ENCODE measurements at places on chromosomes 1 and 21. TPM values are rescaled to one million over a fixed set of nuclear protein-coding genes. Genes with fewer than 3 reads are reported as not detected.

Gene NTMT2
- not detected for polyA plus RNA-seq

Gene TIPRL
- polyA plus RNA-seq = 38.0 TPM

Gene SLC44A5
- polyA plus RNA-seq = 0.53 TPM

Gene PSRC1
- polyA plus RNA-seq = 0.59 TPM

Gene LRRIQ3
- polyA plus RNA-seq = 1.3 TPM

Gene INSRR
- polyA plus RNA-seq = not detected

Gene WNT3A
- polyA plus RNA-seq = not detected

Gene CDK18
- 0.43 TPM for polyA plus RNA-seq

Gene RIPK4
- polyA plus RNA-seq = not detected

Gene TSPAN2
- polyA plus RNA-seq = 7.1 TPM

Gene SLC35D1
- 4.1 TPM for polyA plus RNA-seq

Gene OLFML2B
- polyA plus RNA-seq = not detected

Gene CC2D1B
- 11.0 TPM for polyA plus RNA-seq

Gene SDC3
- polyA plus RNA-seq = not detected

Gene CYP4Z1
- polyA plus RNA-seq = not detected

Measured in CD8-positive, alpha-beta memory T cell (primary cell).